ENCODE measurements at places on chromosomes 1 and 21. TPM values are rescaled to one million over a fixed set of nuclear protein-coding genes. Genes with fewer than 3 reads are reported as not detected.
A peak's percentile ranks its signal among the peaks of the same experiment; 100 is the strongest.

GRCh38 chr1:202967684-202968281, 726 bp upstream of the CYB5R1 start:
- no peaks in the 10 kb centered on the region for H3K27me3 ChIP-seq
- H3K27ac ChIP-seq: peak overlapping the region; percentile 96
- H3K4me1 ChIP-seq: peaks cover 36% of the 10 kb centered on the region
- H3K36me3 ChIP-seq: peaks cover 6% of the 10 kb centered on the region
- peak overlapping the region; percentile 88 for H3K4me3 ChIP-seq

GRCh38 chr1:44531785-44532566, 126.9 kb downstream of the RNF220 start:
- H3K27me3 ChIP-seq: peaks cover 6% of the 10 kb centered on the region
- H3K36me3 ChIP-seq: no peaks in the 10 kb centered on the region
- no peak overlapping the region for H3K27ac ChIP-seq
- H3K4me3 ChIP-seq: no peak overlapping the region
- H3K4me1 ChIP-seq: peaks cover 5% of the 10 kb centered on the region

DNA sequence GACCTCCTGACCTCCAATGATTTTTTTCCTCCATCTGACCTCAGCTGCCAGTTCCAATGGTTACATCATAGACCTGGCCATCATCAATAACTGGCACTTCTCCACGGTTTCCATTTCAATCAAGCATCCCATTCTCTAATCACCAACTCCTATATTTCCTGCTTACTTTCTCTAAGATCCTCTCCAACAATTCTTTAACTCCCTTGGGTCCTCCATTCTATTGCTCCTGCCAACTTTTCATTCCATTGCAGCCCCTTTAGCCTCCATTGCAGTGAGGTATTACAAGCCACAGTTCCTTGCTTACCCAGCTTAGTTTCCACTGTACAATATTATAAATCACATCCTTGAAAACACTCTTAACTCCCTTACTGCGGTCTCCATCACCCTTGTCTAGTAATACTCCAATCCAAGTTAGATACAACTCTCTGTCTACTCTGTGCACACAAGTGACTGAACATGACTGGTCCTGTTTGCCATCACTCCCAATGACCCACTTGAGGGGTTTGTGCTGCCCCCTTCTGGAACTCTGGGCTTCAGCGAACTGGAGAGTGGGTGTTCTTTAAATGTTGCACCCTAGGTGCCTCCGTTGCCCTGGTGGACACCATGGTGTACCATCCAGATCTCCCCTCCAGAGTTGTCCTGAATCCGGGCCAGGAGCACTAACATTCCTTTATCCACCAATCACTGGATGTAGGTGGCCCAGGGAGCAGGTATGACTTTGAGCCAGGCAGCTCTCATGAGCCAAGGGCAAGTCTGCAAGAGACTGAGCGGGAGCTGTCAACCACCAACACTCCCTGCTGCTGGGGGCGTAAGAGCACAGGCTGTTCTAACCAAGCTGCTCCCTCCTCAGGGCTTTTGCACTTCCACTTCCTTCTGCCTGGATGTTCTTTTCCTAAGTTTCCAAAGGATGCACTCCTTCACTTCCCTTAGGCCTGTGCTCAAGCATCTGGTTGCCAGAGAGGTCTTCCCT, 3.7 kb upstream of the FNDC7 start:
- H3K4me1 ChIP-seq: peaks cover 32% of the 10 kb centered on the region
- peaks cover 10% of the 10 kb centered on the region for H3K27me3 ChIP-seq
- no peak overlapping the region for H3K4me3 ChIP-seq
- peak; percentile 62 for DNase-seq
- H3K27ac ChIP-seq: no peak overlapping the region

DNA sequence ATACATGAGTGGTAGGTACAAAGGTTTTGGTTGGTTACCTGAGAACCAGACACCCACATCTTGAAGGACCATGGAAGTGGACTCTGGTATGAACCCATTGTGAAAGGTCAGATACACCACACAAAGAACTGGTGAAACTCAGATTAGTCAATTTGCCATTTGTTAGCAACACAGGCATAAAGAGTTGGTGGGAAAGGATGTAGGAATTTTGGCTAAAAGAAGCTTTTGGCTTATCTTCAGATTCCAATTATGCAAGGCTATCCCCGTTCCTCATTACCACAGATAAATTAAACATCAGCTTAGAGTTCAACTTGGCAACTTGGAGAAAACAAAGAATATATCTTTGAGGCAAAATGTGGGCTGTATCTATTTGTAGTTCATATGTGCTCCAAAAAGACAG, 87.0 kb upstream of the IRF2BP2 start:
- no peaks in the 10 kb centered on the region for H3K36me3 ChIP-seq
- peaks cover 1% of the 10 kb centered on the region for H3K4me1 ChIP-seq
- no peak for DNase-seq
- no peaks in the 10 kb centered on the region for H3K27me3 ChIP-seq
- no peak overlapping the region for H3K27ac ChIP-seq

GRCh38 chr1:25893116-25893515, 13.1 kb downstream of the STMN1 start:
- H3K27ac ChIP-seq: no peak overlapping the region
- peaks cover 15% of the 10 kb centered on the region for H3K4me1 ChIP-seq
- no peaks in the 10 kb centered on the region for H3K27me3 ChIP-seq

DNA sequence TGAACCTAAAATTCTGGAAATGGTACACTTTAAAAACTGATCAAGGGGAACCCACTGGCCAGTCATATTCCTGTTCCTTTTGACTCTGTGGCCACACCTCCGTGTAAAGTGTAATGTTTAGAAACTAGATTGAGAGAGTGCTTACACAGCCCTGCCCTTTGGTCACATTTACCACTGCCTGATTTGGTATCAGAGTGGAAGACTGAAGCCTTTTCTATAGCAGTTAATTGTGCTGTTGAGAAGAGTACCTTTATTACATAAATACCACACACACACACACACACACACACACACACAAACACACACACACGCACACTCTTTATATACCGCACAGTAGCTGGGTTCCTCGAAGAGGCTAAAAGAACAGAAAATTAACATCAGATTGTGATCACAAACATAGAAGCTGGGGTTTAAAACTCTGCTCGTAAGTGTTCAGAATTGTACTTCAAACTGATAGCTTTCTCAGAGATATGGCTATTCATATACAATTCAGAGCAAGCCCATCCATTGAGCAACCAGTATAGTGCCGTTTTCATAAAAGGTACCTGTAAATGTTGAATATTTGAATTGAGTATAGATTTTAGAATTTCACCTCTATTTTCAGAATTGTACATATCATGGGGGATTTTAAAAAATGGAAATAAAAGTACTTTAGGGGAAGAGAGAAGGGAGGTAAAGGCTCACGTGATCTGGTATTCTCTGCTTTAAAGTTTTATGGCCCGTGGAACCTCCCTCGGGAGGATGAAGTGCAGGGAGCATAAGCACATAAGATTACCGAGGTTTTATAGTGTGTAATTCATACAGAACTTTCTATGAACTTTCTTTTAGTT, 37.5 kb downstream of the CAMTA1 start:
- DNase-seq: no peak
- no peak overlapping the region for H3K27ac ChIP-seq
- no peak overlapping the region for H3K4me3 ChIP-seq
- H3K36me3 ChIP-seq: no peaks in the 10 kb centered on the region
- H3K4me1 ChIP-seq: peaks cover 16% of the 10 kb centered on the region

DNA sequence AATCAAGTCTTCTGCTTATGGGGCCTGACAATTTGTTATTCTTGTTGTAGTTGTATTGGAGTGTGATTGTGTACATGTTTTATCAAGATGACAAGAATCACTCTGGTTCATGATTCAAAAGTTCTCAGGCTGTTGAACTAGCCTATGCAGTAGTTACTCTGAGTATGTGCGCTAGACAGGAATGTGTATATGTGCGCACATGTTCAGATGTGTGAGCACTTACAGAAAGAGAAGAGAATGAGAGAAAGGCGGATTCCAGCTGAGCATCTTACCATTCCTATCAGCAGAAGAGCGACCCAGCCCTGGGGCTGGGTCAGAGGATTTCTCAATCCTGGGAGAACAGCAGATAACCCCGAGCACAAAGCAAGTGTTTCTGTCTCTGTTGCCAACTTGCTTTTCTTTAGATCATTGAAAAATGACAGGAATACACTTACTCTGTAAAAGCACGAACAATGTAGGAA, 110.8 kb upstream of the HOOK1 start:
- DNase-seq: no peak
- peaks cover 3% of the 10 kb centered on the region for H3K4me1 ChIP-seq
- peaks cover 4% of the 10 kb centered on the region for H3K27me3 ChIP-seq
- H3K4me3 ChIP-seq: no peak overlapping the region
- H3K36me3 ChIP-seq: no peaks in the 10 kb centered on the region

DNA sequence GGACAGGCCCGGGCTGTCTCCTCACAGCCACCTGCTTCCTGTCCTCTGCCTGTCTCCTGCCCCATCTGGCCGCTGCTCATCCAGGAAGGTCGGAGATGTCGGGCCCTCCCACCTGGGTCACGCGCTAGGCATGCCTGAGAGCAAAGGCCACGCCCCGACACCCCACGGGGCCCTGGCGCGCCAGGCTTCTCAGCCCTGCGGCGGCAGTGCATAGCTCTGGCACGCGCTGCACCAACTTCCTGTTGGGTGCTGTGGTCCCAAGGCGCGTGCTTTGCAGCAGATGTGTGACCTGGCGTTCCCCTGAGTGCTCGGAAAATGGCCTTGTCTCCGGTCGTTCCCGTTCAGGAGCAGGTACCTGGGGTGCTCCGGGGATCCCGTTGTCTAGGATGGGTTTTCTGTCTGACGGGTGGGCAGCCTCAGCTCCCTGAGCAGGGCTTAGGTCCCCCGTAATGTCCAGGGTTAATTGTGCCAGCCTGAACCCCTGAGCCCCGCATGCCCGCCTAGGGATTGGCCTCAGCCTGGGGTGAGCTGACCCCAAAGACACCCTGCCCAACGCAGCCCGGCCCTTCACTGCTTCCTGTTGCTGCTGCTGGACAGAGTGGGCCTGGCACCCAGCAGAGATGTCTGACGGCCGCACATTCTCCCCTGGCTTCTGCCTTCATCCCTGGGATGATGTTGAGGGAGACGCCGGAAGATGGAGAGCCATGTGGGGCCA, 19.4 kb upstream of the KCNAB2 start:
- no peaks in the 10 kb centered on the region for H3K27me3 ChIP-seq
- peaks cover 52% of the 10 kb centered on the region for H3K4me1 ChIP-seq
- peak overlapping the region; percentile 97 for H3K4me3 ChIP-seq
- peak; percentile 96 for DNase-seq
- H3K27ac ChIP-seq: peak overlapping the region; percentile 93
- peaks cover 52% of the 10 kb centered on the region for H3K36me3 ChIP-seq

DNA sequence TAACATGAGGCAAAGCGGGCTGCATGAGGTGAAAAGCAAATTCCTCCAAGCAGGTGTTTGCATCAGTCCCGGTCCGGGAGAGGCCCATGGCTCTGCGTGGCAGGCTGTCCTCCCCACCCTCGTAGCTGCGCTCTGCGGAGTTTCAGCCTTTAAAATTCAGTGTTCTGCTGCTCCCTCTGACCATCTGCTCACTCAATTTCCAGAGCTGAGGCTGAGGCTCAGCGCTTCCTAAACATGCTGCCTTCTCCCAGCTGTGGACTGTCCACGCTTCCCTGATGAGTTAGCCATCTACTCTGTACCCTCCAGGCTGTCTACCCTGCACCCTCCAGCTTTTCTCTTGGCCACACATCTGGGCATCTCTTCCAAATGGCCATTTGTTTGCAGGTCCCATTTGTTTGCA, 87.7 kb downstream of the KCNJ6 start:
- H3K36me3 ChIP-seq: no peaks in the 10 kb centered on the region
- H3K4me1 ChIP-seq: no peaks in the 10 kb centered on the region
- peaks cover 2% of the 10 kb centered on the region for H3K27me3 ChIP-seq
- no peak overlapping the region for H3K27ac ChIP-seq
- H3K4me3 ChIP-seq: no peak overlapping the region

DNA sequence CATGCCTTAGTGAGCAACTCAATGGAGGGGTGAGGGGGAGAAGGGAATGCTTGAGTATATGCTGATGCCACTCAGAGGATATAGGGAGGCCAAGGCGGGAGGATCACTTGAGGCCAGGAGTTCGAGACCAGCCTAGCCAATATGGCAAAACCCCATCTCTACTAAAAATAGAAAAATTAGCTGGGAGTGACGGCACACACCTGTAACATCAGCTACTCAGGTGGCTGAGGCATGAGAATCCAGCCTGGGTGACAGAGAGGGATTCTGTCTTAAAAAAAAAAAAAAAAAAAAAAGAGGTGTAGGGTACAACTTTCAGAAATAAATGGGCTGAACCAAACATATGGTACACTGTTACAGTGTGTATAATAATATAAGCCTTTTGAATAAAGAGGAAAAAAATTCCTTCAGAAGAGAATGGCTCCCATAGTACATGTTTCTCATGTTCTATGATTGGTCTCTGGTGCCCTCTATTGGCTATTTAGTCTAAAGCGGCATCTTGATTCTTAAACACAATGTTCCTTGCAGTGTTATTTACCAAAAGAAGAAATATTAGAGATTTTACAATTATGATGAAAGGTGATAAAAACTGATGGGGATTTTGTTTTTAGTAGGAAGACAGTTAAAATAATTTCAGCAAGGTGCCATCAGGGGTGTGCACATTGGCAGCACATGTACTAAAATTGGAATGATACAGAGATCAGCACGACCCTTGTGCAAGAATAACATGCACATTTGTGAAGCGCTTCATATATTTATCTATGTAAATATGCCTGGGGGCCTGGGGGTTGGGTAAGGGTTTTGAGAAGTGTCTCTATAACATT, 109.8 kb downstream of the PATJ start:
- H3K36me3 ChIP-seq: no peaks in the 10 kb centered on the region
- no peaks in the 10 kb centered on the region for H3K4me1 ChIP-seq
- DNase-seq: peak; percentile 47
- H3K27me3 ChIP-seq: no peaks in the 10 kb centered on the region
- no peak overlapping the region for H3K4me3 ChIP-seq
- H3K27ac ChIP-seq: no peak overlapping the region

DNA sequence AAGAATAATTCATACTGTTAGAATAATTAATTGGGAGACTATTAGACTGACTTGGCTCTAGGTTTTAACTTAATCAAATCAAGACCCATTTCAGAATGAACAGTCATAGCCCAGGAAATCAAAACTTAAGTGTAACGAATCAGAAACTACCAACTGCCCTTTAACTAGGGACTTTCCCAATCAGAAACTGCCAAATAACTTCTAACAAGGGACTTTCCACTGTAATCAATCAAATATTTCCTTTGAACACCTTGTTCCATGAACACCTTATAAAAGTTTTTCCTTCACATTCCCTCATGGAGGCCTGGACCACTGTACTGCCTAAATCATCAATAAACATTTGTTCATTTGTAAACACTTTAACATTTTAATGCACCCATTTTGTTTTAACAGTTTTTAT, 1054.7 kb upstream of the TMPRSS15 start:
- H3K36me3 ChIP-seq: no peaks in the 10 kb centered on the region
- no peak for DNase-seq
- peaks cover 4% of the 10 kb centered on the region for H3K4me1 ChIP-seq
- H3K4me3 ChIP-seq: no peak overlapping the region

GRCh38 chr1:25854554-25854953, 4.7 kb downstream of the AUNIP start:
- DNase-seq: no peak
- no peak overlapping the region for H3K4me3 ChIP-seq
- no peak overlapping the region for H3K27ac ChIP-seq
- no peaks in the 10 kb centered on the region for H3K27me3 ChIP-seq

- H3K27me3 ChIP-seq: peaks cover 22% of the 10 kb centered on the region
- H3K4me3 ChIP-seq: no peak overlapping the region
- peak; percentile 0 for DNase-seq
- no peaks in the 10 kb centered on the region for H3K4me1 ChIP-seq
- no peaks in the 10 kb centered on the region for H3K36me3 ChIP-seq
Measured at GRCh38 chr1:201266774-201267173, 16.5 kb upstream of the PKP1 start.

Gene LRRC8C
- total RNA-seq: 55.2 TPM

Gene C21orf91
- 41.5 TPM for total RNA-seq

Gene S100A8
- total RNA-seq: not detected

Gene PCBP3
- 5.8 TPM for total RNA-seq
